Stimulated activated CD8-positive, alpha-beta memory T cell treated with anti-CD3 and anti-CD28 coated beads, Interleukin-4, amount 100 ng/mL, for 4 hours (primary cell): ENCODE measurements at places on chromosomes 6 and 20.

DNA sequence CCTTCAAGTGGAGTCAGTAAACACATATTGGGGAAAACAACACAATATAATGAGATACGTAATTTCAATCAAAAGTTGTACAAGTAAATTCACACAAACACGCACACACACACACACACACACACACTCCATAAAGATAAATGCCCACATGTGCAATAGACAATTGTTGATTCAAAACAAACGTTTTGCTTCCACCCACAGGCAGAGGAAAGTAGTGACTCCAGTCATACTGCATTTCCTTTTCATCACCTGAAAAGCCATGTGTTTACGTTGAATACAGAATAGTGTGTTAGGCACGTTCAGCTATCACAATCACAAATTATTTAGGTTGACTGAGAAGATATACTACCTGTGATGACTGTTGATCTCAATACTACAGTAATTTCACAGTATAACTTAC lies 443.8 kb upstream of the MANEA start:
- no peak for DNase-seq

GRCh38 chr20:34637245-34638038 lies 39.5 kb downstream of the PIGU start:
- DNase-seq = no peak

- no peak for DNase-seq
Measured at GRCh38 chr20:4942331-4942730, 59.0 kb downstream of the SLC23A2 start.

DNA sequence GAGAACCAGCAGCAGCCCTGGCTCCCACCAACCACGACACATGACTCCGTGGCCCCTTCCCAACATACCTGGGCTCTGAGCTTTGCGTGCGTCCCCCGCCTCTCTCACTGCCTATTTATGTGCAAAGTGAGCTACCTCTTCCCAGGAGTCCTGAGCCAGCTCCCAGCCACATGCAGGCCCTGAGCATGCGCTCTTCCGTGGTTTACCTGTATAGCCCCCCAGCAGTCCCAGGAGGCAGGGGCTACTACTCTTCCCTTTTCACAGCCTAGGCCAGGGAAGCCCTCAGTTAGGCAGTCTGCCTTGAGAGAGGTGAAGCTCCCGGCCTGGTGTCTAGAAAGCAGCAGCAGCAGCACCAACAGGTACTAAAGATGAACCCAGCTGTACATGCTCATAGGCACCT lies 114.8 kb upstream of the CDYL start:
- DNase-seq = no peak

DNA sequence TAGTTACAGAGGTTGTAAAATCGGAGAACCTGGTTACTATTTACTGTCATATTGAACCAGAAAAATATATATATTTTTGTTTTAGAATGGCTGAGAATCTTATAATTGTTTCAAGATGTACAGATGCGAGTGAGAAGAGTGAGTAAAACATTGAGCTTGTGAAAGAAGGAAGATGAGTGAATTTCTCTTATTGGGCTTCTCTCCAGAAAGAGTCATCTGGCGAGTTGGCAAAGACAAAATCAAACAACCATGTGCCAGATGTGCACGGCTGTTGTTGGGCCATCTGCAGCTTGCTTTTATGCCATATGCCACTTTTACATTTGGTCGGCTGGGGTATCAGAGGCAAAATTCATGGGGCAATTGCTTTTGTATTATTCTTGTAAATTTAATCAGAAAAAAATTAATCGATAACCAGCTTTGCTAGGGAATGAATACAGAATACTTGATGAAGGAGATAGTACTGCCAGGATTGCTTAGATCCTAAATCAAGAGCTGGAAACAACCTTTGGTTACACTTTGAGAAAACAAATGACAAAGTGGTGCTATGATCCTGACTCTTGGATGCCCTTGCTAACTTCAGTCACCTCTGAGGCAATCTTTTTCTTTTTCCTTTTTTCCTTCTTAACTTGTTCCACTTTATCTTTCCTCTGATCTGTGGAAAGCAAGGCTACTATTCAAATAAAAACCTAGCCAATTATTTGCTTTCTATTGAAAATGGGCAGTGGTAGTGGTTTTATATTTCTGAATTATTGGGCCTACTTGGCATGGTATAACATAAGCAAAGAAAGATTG lies 97.1 kb upstream of the GRIK2 start:
- no peak for DNase-seq

- DNase-seq = no peak
Measured at GRCh38 chr6:66662721-66663507, 955.9 kb upstream of the EYS start.

GRCh38 chr6:145028144-145028818 lies 707.0 kb downstream of the EPM2A start:
- no peak for DNase-seq

DNA sequence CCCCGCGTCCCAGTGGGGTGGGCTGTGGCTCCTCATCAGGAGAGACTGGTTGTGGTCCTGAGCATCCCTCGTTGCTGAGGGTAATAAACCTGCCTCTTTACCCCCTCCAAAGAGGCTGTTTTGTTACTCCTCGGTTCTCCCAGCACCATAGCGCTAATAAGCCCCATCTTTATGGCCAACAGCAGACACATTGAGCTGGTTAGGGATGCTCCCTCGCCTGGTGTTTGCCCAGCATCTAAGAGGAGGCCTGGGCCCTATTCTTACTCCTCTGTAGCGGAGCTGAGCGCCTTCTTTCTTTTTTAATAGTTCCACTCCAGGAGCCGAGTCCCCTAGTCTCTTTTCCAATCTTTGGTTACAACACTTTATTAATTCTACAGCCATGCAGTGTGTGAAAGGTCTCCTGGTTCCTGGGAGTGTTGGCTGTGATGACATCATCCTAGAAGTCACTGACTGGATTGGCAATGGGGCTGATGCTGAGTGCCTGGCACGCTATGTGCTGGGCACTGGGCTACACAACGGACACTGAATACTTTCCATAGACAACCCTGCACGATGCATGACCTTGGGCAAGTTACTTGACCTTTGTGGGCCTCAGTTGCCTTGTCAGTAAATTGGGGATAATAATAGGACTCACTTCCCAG lies 50.6 kb upstream of the CCDC167 start:
- DNase-seq = no peak

- no peak for DNase-seq
Measured at GRCh38 chr6:126937426-126937825, 181.0 kb upstream of the RSPO3 start.

DNA sequence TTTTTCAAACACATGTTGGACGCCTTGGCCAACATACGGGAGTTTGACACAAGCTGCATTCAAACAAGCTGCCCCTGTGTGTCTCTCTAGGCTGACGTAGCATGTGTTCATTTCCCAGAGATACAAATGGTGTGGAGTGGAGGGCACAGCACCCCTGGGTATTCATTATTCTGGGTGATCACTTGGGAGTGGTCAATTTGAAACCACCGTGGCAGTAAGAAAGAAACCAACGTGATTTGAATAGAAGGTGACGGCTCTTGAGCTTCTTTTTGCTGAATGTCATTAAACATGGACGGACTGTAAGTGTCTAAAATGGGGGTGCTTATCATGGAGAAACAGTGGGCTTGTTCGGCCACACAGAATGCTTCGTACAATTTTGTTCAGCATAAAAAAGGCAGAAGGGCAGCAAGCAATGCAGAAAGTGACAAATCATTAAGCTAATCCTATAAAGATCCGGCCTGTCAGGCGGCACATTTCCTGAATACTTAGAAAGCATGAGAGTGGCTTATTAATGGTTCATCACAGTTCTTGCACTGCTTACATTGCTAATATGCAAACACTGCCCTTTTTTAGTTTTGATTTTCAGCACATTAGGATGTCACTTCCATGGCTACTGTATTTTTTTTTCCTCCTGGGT lies 1261.9 kb upstream of the CITED2 start:
- DNase-seq = no peak

GRCh38 chr6:20483887-20484497 lies 50.3 kb upstream of the CDKAL1 start:
- no peak for DNase-seq

GRCh38 chr6:149129371-149130077 lies 188.0 kb upstream of the TAB2 start:
- DNase-seq = no peak

- DNase-seq = no peak
Measured at GRCh38 chr20:57919049-57919448, 209.2 kb upstream of the PMEPA1 start.

DNA sequence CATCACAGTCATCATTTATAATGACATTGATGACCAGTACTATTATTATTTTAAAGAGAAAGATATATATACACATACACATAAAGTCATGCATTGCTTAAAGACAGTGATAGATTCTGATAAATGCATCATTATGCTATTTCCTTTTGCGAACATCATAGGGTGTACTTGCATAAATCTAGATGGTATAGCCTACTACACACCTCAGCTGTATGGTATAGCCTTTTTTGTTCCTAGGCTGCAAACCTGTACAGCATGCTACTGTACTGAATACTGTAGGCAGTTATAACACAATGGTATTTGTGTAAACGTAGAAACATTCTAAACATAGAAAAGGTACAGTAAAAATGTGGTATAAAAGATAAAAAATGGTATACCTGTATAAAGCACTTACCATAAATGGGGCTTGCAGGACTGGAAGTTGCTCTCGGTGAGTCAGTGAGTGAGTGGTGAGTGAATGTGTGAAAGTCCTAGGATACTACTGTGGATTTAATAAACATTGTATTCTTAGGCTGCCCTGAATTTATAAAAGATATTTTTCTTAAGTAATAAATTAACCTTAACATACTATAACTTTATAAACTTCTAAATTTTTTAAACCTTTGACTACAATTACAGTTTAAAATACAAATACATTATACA lies 23.9 kb downstream of the QKI start:
- no peak for DNase-seq

DNA sequence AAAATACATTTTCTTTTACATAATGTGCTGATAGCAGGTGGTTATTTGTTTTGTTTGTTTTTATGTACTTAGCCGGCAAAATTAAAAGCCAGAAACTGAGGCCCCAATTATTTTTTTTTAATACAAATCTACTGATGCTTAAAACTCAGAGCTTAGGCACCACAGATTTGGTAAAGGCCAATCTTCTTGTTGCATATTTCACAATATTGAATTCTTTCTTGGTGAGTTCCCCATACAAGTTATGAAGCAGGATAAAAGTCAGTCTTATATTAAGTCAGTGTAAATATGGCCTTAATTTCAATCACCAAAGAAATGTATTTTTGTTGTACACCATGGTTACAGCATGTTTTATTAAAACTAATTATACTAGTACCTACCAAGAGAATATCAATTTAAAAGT lies 16.3 kb upstream of the ZDHHC14 start:
- DNase-seq = no peak

GRCh38 chr6:6085928-6086668 lies 79.4 kb upstream of the NRN1 start:
- no peak for DNase-seq

- DNase-seq = no peak
Measured at GRCh38 chr6:114520976-114521375, 178.2 kb upstream of the HS3ST5 start.

DNA sequence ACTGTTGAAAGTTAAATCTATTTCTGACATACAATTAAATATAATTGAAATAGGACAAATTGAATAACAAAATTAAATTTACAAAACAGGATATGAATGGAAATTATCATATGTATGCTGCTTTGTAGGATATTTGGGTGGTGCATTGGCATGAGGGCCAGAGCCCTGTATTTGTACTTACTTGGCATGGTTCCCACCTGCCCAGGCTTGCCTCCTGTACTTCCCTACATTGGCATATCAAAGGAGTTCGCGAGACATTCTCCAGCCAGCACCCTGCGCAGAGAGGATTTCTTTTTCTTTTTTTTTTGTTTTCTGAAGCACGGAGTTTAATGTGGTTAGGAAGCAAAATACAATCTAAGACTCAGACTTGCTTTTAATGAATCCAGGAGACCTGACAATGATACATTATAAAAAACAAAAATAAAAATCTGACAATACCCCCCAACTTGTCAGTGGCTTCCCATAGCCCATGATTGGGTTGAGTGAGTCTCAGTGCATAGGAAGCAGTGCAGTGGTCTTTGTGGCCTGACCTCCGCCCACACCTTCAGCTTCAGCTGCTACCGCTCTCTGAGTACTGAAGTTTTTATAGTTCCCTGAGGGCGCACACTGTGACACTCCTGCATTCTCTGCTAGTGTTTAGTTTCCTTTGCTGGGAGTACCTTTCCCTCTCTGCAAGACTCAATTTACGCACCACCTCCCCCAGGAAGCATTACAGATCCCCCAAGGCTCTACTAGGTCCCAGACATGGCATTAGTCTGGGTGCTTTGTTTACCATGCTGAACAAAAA lies 440.8 kb downstream of the UTRN start:
- DNase-seq = peak; percentile 5

DNA sequence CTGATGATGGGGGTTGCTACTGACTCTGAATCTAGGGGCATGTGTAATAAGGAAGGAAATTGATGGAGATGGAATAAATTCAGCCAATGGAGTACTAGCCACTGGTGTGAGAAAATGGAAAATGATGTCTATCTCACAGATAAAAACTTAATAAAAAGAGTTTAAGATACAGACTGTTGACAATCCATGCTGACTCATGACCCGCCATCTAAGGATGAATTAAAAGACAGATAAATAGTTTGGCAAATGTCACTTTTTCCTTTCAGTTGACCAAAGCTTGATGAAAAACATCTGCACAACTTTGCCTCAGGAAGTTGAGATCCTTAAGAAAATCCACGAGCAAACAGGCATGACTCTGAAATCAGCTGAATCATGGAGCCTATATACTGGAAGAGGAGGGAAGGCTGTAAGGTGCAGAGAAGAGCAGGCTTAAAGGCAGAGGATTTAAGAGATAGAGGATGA lies 82.6 kb upstream of the BMP5 start:
- no peak for DNase-seq

DNA sequence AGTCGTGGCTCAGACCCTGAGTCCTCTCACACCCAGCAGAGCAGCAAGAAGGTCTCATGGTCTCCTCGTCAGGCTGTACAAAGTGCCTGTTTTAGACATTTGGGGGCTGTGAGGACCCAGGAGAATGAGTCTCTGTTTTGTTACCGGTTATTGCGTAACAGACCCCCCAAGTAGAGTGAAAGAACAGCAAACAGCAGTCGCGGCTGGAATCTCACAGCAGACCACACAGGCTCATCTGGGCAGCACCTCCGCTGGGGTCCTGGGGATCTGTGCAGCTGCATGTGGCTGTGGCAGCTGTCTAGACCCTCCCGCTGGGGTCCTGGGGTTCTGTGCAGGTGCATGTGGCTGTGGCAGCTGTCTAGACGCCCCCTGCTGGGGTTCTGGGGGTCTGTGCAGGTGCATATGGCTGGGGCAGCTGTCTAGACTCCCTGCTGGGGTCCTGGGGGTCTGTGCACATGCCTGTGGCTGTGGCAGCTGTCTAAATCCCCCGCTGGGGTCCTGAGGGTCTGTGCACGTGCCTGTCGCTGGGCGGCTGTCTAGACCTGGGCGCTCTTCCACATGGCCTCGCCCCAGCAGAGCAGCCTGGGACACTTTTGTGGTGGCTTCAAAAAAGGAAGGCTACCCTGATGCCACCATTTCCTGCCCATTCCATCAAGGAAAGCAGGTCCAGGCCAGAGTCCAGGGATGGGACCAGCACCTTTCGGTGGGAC lies 24.7 kb downstream of the ENTPD6 start:
- no peak for DNase-seq
